ENCODE measurements at places on chromosomes 16 and 17. TPM values are rescaled to one million over a fixed set of nuclear protein-coding genes. Genes with fewer than 3 reads are reported as not detected.
A peak's percentile ranks its signal among the peaks of the same experiment; 100 is the strongest.

DNA sequence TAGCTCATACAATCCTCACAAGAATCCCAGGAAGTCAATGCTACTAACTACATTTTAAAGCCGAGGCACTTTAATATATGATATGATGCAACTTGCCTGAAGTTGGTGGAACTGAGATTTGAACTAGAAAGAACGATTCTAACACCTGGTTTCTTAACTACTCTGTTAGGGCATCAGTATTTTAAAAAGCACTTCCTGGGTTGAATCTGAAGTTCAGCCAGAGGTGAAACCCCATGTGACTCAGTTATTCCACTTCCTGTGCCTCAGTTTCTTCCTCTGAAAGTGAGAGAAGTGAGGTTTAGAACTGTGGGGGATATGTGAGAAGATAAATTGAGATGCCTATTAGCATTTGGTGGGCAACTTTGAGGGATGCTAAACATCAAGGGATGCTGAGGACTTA is 129.4 kb upstream of the ANKFN1 start:
- peaks cover 8% of the 10 kb centered on the region for H3K27me3 ChIP-seq
- H3K4me1 ChIP-seq = peaks cover 19% of the 10 kb centered on the region
- no peak for DNase-seq
- H3K27ac ChIP-seq = no peak overlapping the region
- no peaks in the 10 kb centered on the region for H3K36me3 ChIP-seq
- no peak overlapping the region for H3K4me3 ChIP-seq

DNA sequence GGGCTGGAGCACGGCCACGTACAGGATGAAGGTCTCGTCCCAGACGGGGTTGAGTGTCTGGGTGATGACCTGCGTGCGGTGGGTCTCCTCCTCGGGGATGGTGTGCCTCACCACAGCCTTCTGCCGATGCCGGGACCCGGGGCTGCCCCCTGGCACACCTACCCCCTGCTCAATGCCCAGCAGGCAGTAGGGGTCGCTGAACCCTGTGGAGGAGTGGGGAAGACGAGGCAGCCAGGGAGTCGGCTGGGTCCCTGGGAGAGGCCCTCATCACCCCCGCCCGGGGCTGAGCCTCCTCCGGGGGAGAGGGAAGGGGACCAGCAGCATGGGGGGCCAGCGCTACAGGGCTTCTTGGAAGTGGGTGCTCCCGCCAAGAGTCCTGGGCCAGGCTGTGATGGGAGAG is 1.8 kb downstream of the UNC13D start:
- peaks cover 24% of the 10 kb centered on the region for H3K36me3 ChIP-seq
- H3K27ac ChIP-seq = peak overlapping the region; percentile 28
- DNase-seq = no peak
- H3K4me1 ChIP-seq = peaks cover 15% of the 10 kb centered on the region
- H3K27me3 ChIP-seq = no peaks in the 10 kb centered on the region

DNA sequence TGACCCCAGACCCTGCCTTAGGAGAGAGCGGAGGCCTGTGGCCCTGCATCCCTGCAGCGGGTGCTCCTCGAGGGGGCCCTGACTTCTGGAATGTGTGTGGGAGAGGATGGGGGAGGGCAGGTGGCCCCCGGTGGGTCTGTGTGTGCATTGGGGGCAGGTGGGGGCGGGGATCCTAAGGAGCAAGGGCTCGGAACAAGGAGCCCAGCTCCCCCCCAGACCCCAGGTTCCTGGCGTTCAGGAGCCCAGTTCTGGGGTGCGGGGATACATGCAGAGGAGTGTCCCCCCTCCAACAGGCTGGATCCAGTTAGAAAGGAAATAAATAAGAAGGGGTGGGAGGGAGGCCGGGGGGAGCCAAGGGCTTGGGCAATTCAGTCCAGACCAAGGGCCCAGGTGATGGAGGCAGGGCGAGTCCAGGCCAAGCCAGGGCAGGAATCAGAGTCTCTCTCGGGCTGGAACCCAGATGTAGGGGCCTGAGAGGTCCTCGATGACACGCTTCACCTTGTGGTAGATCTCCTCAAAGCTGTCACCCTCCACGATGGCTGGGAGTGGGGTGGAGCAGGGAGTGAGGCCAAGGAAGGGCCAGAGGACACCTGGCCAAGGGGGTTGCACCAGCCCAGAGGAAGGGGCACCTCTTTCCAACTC is 11.2 kb upstream of the ASGR1 start:
- no peaks in the 10 kb centered on the region for H3K27me3 ChIP-seq
- no peaks in the 10 kb centered on the region for H3K36me3 ChIP-seq
- no peak for DNase-seq
- H3K4me3 ChIP-seq = no peak overlapping the region
- H3K4me1 ChIP-seq = no peaks in the 10 kb centered on the region
- H3K27ac ChIP-seq = no peak overlapping the region

GRCh38 chr17:338442-339192 is 14.0 kb downstream of the RPH3AL start:
- H3K4me1 ChIP-seq = peaks cover 33% of the 10 kb centered on the region
- H3K27ac ChIP-seq = no peak overlapping the region
- H3K4me3 ChIP-seq = no peak overlapping the region
- no peak for DNase-seq

- peaks cover 64% of the 10 kb centered on the region for H3K4me1 ChIP-seq
- H3K36me3 ChIP-seq = peaks cover 41% of the 10 kb centered on the region
- no peaks in the 10 kb centered on the region for H3K27me3 ChIP-seq
- H3K27ac ChIP-seq = peak overlapping the region; percentile 96
Observed at GRCh38 chr17:17834974-17835373, 1.8 kb downstream of the SREBF1 start.

- no peak overlapping the region for H3K27ac ChIP-seq
- no peaks in the 10 kb centered on the region for H3K36me3 ChIP-seq
- H3K27me3 ChIP-seq = peaks cover 35% of the 10 kb centered on the region
- no peak for DNase-seq
- H3K4me1 ChIP-seq = no peaks in the 10 kb centered on the region
Observed at GRCh38 chr16:54370278-54371040, 83.9 kb upstream of the IRX3 start.

DNA sequence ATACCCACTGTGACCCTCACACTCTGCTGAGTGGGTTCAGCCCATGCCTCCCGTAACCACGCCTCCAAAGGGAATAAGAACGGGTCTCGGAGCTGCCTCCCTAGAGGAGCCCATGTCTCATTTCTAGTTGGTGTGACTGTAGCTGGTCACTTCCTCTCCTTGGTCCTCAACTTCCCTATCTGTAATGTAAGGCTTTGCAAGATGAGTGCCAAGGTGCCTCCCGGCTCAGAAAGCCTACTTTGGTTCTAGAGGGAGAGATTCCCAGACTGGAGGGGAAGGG is 20.8 kb downstream of the C16orf74 start:
- H3K4me1 ChIP-seq = peaks cover 3% of the 10 kb centered on the region
- no peak for DNase-seq
- no peaks in the 10 kb centered on the region for H3K27me3 ChIP-seq
- no peak overlapping the region for H3K27ac ChIP-seq
- H3K4me3 ChIP-seq = no peak overlapping the region
- no peaks in the 10 kb centered on the region for H3K36me3 ChIP-seq

GRCh38 chr16:78065319-78065718 is 34.1 kb upstream of the WWOX start:
- H3K27ac ChIP-seq = no peak overlapping the region
- H3K27me3 ChIP-seq = peaks cover 11% of the 10 kb centered on the region
- no peaks in the 10 kb centered on the region for H3K4me1 ChIP-seq
- DNase-seq = no peak
- H3K36me3 ChIP-seq = no peaks in the 10 kb centered on the region
- H3K4me3 ChIP-seq = no peak overlapping the region

DNA sequence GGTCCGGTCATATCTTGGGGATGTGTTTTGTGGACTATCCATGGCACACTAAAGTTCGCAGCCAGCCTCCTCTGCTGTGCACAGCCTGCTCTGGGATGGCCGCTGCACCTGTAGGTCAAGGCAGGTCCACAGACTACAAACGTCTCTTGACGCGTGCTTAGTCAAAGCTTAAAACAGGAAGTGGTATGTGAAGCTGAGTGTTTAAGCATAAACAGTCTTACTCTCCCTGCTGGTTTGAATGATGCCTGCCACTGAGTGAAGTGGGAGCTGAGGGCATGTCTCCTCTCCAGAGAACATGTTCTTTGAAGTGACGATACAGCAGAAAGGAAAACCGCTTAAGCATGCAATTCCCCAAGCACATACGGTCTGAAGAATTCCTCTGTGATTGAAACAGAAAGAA is 365.6 kb downstream of the SLC39A11 start:
- H3K27ac ChIP-seq = peak overlapping the region; percentile 88
- H3K4me1 ChIP-seq = peaks cover 34% of the 10 kb centered on the region
- H3K36me3 ChIP-seq = no peaks in the 10 kb centered on the region
- H3K27me3 ChIP-seq = no peaks in the 10 kb centered on the region

DNA sequence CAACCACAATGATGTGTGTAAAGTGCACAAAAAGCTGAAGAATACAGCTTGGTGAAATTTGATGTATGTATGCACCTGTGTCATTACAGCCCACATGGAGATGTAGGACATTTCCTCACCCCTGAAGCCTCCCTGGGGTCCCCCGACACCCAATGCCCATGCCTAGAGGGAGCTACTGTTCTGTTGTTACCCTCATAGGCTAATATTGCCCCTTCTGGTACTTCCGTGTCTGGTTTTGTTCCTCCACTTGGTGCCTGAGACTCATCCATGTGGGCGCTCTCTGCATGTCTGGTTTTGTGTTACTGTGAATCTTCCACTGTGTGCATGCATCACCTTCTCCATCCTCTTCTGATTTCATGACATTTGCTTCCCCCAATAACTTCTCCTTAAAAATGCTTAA is 18.6 kb downstream of the TNFRSF13B start:
- no peak overlapping the region for H3K27ac ChIP-seq
- no peak overlapping the region for H3K4me3 ChIP-seq
- no peak for DNase-seq
- H3K27me3 ChIP-seq = peaks cover 23% of the 10 kb centered on the region

GRCh38 chr17:77526259-77526711 is 385.5 kb downstream of the SEC14L1 start:
- no peak for DNase-seq
- H3K27ac ChIP-seq = no peak overlapping the region
- peaks cover 2% of the 10 kb centered on the region for H3K4me1 ChIP-seq
- no peak overlapping the region for H3K4me3 ChIP-seq
- peaks cover 15% of the 10 kb centered on the region for H3K27me3 ChIP-seq

GRCh38 chr16:68444056-68444657 is 4.2 kb downstream of the SMPD3 start:
- peaks cover 23% of the 10 kb centered on the region for H3K27me3 ChIP-seq
- no peaks in the 10 kb centered on the region for H3K36me3 ChIP-seq
- H3K27ac ChIP-seq = no peak overlapping the region
- peak; percentile 31 for DNase-seq

GRCh38 chr17:36858119-36859002 is 78.9 kb upstream of the LHX1 start:
- no peak overlapping the region for H3K4me3 ChIP-seq
- no peak for DNase-seq
- H3K27me3 ChIP-seq = peaks cover 19% of the 10 kb centered on the region
- H3K36me3 ChIP-seq = no peaks in the 10 kb centered on the region
- peaks cover 7% of the 10 kb centered on the region for H3K4me1 ChIP-seq
- H3K27ac ChIP-seq = no peak overlapping the region

DNA sequence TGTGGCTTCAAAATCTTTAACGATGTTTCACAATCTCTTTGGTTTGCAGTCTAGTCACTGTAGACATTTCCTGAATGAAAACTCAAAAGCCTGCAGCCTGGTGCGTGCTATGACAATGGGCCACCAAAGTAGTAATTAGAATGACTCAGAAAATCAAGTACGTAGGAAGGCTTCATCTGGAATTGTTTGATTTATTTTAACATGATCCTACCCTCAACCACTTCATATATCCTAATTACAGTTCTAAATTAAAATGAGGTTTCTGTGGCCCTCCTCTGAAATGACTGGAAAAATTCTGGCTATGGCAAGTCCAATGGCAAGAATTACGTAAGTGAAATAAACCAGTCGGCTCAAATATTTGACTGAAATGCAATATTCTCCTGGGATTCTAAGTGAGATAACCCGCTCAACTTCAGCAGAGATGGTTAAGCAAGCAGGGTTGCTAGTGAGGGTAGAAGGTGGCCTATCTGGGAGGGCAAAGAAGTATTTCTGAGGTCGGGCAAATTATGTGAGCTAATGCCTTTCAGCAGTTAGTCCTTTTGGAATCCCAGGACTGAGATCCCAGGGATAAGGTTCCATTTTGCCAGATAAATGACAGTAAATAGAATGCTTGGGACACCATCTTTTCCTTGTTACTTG is 145.6 kb upstream of the MYOCD start:
- no peak overlapping the region for H3K27ac ChIP-seq
- H3K4me3 ChIP-seq = no peak overlapping the region
- no peak for DNase-seq
- H3K27me3 ChIP-seq = no peaks in the 10 kb centered on the region

DNA sequence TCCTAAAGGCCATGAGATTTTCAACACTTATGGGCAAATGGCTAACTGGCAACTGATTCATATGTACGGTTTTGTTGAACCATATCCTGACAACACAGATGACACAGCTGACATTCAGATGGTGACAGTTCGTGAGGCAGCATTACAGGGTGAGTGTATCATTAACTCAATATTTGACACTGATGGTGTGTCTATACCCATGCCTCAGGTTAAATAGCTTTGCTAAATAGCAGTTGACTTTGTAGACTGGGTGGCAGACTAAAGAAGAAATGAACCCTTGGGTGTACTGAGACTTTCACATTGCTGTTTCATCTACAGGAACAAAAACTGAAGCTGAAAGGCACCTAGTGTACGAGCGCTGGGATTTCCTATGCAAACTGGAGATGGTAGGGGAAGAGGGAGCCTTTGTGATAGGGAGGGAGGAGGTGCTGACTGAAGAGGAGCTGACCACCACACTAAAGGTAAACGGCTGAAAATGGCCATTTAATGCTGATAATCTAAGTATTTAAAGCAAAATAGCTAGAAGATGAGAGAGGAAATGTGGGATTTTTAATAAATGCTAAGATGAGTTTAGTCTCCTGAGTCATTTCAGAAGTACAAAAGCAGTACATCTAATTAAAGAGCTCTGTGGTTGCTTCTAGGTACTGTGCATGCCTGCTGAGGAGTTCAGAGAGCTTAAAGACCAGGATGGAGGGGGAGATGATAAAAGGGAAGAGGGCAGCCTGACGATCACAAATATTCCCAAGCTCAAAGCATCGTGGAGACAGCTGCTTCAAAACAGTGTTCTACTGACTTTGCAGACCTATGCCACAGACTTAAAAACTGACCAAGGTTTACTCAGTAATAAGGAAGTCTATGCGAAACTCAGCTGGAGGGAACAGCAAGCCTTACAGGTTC is 3.0 kb downstream of the SETD6 start:
- DNase-seq = no peak
- H3K4me3 ChIP-seq = no peak overlapping the region
- no peaks in the 10 kb centered on the region for H3K27me3 ChIP-seq

CD300E gene
- total RNA-seq = not detected

CHST6 gene
- total RNA-seq = not detected

TMIGD1 gene
- not detected for total RNA-seq

PLA2G10 gene
- not detected for total RNA-seq

CCL2 gene
- not detected for total RNA-seq

MEFV gene
- 0.17 TPM for total RNA-seq

CTF1 gene
- 0.43 TPM for total RNA-seq

PABPN1L gene
- total RNA-seq = not detected

C1QTNF8 gene
- not detected for total RNA-seq

HSD17B1 gene
- total RNA-seq = 0.44 TPM

CSHL1 gene
- not detected for total RNA-seq

PRSS22 gene
- total RNA-seq = 0.24 TPM

HOXB4 gene
- total RNA-seq = 2.3 TPM

Measured in activated CD4-positive, alpha-beta memory T cell treated with anti-CD3 and anti-CD28 coated beads for 36 hours (primary cell).